ENCODE measurements at places on chromosomes 2 and 18.

DNA sequence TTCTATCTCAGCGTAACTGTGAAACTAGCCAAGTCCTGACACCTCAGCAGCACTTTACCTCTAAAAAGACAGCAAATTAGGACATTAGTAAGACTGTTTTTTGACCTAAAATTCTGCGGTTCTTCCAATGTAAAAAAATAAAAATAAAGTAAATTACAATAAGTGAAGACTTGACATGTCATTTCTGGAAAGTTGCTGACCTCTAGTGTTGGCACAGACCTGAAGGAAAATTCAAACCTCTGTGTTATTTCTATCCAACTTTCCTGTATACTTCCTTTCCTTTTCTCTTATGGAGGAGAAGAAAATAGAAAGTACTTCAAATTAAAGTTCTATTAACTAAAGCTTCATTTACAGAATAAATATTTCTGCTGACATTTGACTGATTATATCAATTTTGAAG, 110.6 kb downstream of the TMEM182 start:
- DNase-seq, result no peak

GRCh38 chr18:55862693-55863390, 274.9 kb upstream of the TCF4 start:
- DNase-seq, result no peak

DNA sequence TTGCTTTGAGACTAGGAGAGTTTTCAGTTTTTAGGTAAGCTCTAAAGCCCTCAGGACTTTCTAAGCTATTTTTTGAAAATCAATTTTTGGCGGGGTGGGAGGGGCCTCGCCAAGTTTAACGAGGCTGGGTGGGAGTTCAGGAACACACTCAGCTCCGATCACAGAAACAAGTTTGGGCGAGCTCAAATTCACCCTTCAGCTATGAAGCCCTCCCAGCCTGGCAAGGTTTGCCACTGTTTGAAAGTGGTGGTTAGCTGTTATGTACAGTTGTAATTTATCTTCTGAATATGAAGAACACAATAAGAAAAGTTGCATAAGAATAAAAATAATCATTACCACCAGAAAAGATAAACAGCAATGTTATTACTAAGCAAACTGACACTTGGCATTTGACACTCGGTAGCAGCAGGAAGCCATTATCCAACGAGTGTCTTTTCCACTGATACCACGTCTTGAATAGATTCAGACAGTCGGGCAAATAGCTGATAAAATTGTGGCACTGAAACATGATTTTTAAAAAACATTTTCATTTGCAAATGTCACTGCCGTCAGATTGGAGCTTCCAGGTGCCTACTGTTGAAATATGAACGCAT, 59.8 kb downstream of the KCTD1 start:
- no peak for DNase-seq

DNA sequence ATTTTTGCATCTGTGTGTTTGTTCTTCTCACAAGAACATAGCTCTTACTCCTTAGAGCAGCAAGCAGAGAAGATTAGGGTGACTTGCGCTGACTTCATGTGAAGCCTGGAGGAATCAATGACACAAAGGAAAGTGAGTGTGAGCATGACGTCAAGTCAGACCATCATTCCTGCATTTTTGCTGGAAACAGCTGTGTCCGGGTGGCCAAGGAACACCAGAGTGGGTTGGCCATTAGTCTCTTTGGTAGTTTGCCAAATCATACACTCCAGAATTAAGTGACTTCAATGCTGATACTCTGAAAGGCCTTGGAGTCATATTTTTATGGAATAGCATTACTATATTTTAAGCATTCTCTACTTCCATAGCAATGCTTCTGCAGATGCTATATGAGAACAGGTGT, 597.2 kb downstream of the DCDC2C start:
- DNase-seq, result no peak
